Activated CD4-positive, alpha-beta T cell treated with anti-CD3 and anti-CD28 coated beads, Interleukin-2, amount 10 ng/mL, durations not matched to agents 7 days and 5 days (primary cell): ENCODE measurements at places on chromosomes 11 and 22. TPM values are rescaled to one million over a fixed set of nuclear protein-coding genes. Genes with fewer than 3 reads are reported as not detected.

DNA sequence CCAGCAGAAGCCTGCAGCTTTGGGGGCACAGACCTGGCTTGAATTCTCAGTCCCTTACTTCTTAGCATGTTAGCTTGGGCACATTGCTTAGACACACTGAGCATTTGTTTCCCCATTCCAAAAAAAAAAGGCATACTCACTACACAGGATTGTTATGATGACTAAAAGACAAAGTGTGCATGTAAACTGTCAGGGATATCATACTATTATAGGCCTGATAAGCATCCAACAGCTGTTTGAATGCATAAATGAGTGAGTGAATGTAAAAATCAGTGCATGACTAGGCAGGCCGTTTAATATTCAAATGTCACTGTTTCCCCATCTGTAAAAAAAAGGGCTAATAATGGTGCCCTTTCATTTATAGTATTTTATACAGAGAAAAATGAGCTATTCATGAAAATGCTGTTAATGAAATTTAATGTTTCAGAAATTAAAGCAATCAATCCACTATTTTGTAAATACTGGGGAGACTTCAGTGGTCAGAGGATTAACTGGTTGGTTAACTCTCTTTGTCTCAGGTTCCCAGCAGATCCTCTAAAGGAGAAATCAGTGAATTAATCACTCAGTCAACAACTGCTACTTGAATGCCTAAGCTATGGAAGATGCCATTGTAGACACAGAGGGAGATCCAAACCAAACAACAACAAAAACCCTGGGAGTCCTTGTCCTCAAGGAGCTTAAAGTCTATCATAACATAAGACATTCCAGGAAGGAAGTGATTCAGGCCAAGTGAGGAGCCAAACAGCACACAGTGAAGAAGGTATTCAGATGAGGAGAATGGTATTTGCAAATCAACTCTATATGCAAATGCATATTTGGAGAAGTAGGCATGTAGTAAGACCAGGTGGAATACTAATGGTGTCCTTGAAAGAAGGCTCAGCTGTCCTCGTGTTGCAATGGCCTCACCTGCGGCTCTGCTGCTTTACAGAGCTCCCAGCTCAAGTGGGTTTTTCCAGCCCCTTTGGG, 26.8 kb downstream of the BARX2 start:
- no peak overlapping the region for H3K4me3 ChIP-seq
- peaks cover 15% of the 10 kb centered on the region for H3K27me3 ChIP-seq
- H3K4me1 ChIP-seq, result no peaks in the 10 kb centered on the region
- H3K27ac ChIP-seq, result no peak overlapping the region

- no peaks in the 10 kb centered on the region for H3K27me3 ChIP-seq
- H3K36me3 ChIP-seq, result no peaks in the 10 kb centered on the region
- DNase-seq, result no peak
Observed at GRCh38 chr11:23995891-23996290, 501.0 kb upstream of the LUZP2 start.

GRCh38 chr11:8794677-8795103, 112.1 kb downstream of the RPL27A start:
- no peak for DNase-seq
- H3K27me3 ChIP-seq, result peaks cover 26% of the 10 kb centered on the region
- H3K27ac ChIP-seq, result no peak overlapping the region
- no peak overlapping the region for H3K4me3 ChIP-seq

SYT9 gene
- total RNA-seq, result not detected

GRCh38 chr22:20738394-20739089, 35.4 kb upstream of the SERPIND1 start:
- H3K4me3 ChIP-seq, result no peak overlapping the region
- H3K27me3 ChIP-seq, result no peaks in the 10 kb centered on the region
- H3K27ac ChIP-seq, result peak overlapping the region; percentile 33

SLC22A8 gene
- not detected for total RNA-seq
